ENCODE measurements at places on chromosomes 13 and 19. TPM values are rescaled to one million over a fixed set of nuclear protein-coding genes. Genes with fewer than 3 reads are reported as not detected.
A peak's percentile ranks its signal among the peaks of the same experiment; 100 is the strongest.

Gene FCGBP
- 0.22 TPM for total RNA-seq

DNA sequence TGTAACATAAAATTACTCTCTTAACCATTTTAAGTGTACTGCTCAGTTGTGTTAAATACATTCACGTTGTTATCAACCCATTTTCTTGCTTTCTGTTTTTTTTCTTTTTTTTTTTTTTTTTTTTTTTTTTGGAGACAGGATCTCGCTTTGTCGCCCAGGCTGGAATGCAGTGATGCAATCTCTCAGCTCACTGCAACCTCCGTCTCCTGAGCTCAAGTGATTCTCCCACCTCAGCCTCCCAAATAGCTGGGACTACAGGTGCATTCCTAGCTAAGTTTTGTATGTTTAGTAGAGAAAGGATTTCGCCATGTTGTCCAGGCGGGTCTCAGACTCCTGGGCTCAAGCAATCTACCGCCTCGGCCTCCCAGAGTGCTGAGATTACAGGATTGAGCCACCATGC is 42.5 kb upstream of the C13orf42 start:
- peaks cover 27% of the 10 kb centered on the region for H3K4me1 ChIP-seq
- no peaks in the 10 kb centered on the region for H3K27me3 ChIP-seq
- H3K36me3 ChIP-seq: no peaks in the 10 kb centered on the region
- DNase-seq: no peak
- no peak overlapping the region for H3K4me3 ChIP-seq
- H3K27ac ChIP-seq: no peak overlapping the region

Gene PRTN3
- total RNA-seq: not detected

DNA sequence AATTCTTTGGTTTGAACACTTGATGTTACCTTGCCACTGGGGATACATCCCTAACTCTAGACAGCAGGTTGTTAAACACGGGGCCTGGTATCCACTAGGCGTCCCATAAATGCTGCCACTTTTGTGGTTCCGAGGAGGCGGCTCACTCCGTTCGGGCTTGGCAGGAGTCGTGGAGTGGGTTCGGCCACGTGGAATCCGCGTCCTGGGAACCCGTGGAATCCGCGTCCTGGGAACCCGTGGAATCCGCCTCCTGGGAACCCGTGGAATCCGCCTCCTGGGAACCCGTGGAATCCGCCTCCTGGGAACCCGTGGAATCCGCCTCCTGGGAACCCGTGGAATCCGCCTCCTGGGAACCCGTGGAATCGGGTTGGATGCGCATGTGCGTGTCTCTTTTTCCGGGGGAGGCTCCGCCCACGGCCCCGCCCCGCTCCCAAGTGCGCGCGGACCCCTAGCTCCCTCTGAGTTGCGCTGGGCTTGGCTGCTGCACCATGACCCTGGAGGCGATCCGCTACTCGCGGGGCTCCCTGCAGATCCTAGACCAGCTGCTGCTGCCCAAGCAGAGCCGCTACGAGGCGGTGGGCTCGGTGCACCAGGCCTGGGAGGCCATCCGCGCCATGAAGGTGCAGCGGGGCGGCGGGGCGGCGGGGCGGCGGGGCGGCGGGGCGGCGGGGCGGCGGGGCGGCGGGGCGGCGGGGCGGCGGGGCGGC is at the start of gene MRI1:
Gene MRI1, plus strand, starts transcription at position 422 of the 707 bp plus-strand sequence. Its CDS starts 67 bp downstream, at position 489.
- H3K4me1 ChIP-seq: no peaks in the 10 kb centered on the region
- H3K27ac ChIP-seq: no peak within 1 kb of the TSS
- H3K4me3 ChIP-seq: peak within 1 kb of the TSS; percentile 58
- DNase-seq: peak; percentile 65
- H3K36me3 ChIP-seq: no peaks in the 10 kb centered on the region
- H3K27me3 ChIP-seq: peaks cover 14% of the 10 kb centered on the region

GRCh38 chr19:51168564-51169282 is 26.6 kb downstream of the SIGLEC7 start:
- no peaks in the 10 kb centered on the region for H3K4me1 ChIP-seq
- H3K27ac ChIP-seq: no peak overlapping the region
- H3K27me3 ChIP-seq: peaks cover 23% of the 10 kb centered on the region
- DNase-seq: no peak
- H3K4me3 ChIP-seq: no peak overlapping the region

- H3K4me1 ChIP-seq: peaks cover 4% of the 10 kb centered on the region
- H3K27me3 ChIP-seq: peaks cover 95% of the 10 kb centered on the region
- no peak overlapping the region for H3K27ac ChIP-seq
- no peaks in the 10 kb centered on the region for H3K36me3 ChIP-seq
These were observed 41.4 kb downstream of the DEDD2 start for GRCh38 chr19:42175952-42176648.

Gene ANGPTL8
- total RNA-seq: not detected

GRCh38 chr19:2419754-2420153 is 7.6 kb downstream of the TIMM13 start:
- DNase-seq: no peak
- H3K27ac ChIP-seq: no peak overlapping the region

DNA sequence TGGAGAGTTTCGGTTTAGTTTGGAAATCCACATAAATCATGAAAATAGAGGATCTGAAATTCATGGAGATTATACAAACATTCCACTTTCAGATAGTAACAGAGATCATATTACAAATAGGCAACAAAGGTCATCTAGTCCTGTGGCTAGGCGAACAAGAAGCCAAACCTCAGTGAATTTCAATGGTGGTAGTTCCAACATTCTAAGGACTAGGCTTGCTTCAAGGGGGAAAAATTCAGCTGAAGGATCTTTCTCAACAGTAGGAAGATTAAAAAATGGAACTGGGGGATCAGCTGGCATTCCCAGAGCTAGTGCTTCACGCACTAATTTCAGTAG is 47.0 kb downstream of the FOXO1 start:
- DNase-seq: no peak
- H3K27ac ChIP-seq: no peak overlapping the region
- H3K36me3 ChIP-seq: no peaks in the 10 kb centered on the region
- H3K4me3 ChIP-seq: no peak overlapping the region

DNA sequence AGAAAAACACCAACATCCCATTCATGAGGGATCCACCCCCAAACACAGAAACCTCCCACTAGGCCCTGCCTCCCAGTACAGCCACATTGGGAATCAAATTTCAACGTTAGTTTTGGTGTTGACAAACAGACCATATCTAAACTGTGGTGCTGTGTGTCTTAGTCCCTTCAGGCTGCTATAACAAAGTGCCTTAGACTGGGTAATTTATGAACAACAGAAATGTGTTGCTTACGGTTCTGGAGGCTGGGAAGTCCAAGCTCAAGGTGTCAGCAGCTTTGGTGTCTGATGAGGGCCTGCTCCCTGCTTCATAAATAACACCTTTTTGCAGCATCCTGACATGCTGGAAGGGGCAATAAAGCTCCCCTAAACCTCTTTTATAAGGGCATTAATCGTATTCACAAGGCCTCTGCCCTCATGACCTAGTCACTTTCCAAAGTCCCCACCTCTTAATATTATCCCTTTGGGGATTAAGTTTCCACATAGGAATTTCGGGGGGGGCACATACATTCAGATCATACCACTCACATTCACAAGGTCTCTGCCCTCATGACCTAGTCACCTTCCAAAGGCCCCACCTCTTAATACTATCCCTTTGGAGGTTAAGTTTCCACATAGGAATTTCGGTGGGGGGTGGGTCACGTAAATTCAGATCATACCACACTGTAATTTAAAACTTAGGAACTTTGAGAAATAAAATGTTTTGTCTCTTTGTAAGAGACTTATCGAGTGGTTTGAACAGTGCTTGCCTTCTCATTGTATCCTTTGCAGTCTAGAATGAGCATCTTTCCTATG is 27.5 kb downstream of the ZNF507 start:
- no peaks in the 10 kb centered on the region for H3K4me1 ChIP-seq
- H3K27me3 ChIP-seq: no peaks in the 10 kb centered on the region
- peaks cover 9% of the 10 kb centered on the region for H3K36me3 ChIP-seq
- no peak overlapping the region for H3K27ac ChIP-seq

Gene TINCR
- total RNA-seq: 1.8 TPM

DNA sequence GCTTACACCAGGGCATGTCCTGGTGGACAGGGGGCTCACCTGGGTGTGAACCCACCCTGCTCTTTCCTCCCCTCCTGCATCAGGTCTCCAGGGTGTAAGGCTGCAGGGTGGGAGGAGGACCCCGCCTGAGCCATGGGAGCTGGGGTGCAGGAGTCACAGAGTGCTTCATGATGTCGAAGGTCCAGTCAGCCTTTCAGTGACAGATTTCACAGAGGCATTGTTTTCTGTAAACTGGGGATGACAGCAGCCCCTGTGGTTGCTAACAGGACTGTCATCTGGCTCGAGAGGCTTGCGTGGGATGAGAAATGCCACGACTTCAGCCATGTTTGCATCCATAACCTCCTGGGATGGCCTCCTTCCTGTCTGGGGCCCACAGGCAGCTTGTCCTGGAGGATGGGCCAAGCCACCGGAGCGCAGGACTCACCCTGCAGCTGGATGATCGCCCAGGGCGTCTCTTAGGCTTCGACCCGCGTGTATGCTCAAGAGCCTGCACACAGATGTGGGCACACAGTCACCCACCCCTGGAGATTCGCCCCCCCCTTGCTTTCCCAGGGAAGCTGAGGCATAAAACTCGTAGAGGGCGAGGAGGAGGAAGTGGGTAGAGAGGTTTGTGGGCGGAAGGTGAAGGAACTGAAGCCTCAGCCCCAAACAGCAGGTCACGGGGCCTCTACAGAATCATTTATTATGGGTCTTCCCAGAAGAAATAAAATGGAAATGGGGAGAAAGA is 4.9 kb downstream of the NANOS3 start:
- no peak overlapping the region for H3K27ac ChIP-seq
- H3K4me3 ChIP-seq: no peak overlapping the region
- DNase-seq: peak; percentile 29
- peaks cover 20% of the 10 kb centered on the region for H3K4me1 ChIP-seq

Gene ZNF844
- total RNA-seq: 16.5 TPM

Gene CPB2
- total RNA-seq: not detected

DNA sequence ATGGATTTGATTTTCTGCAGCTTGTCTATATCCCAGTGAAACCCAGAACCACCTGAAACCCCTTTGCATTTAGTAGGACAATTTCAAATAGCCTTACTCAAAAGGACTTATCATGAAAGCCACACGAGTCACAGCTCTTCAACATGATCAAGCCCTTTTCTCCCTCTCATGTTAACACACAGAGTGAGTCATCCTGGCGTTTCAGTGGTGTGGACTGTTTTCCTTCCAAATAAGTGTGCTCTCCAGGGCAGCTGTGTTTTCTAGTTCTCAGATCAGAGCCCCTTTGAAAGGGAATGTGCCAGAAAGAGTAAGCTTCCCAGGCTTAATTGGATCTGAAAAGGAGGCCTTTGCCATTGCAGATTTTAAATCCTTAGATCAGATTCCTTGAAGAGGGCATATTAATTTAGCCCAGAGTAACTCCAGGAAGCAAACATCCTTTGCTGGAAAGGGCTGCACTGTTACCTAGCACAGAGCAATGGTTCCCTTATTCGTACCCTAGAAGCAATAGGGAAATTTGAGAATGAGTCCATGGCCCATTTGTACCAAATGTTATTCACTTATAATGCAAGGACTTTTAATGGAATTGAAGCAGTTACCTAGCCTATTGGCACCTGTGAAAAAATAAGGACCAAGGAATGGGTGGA is 51.3 kb downstream of the ERICH6B start:
- H3K4me3 ChIP-seq: no peak overlapping the region
- no peaks in the 10 kb centered on the region for H3K36me3 ChIP-seq
- peaks cover 5% of the 10 kb centered on the region for H3K4me1 ChIP-seq
- no peaks in the 10 kb centered on the region for H3K27me3 ChIP-seq

Gene NLRP12
- total RNA-seq: 0.19 TPM

GRCh38 chr19:17215127-17215971 is at the start of gene USE1:
USE1 (plus strand) TSS chr19:17215357; CDS start chr19:17215406, 49 bp downstream.
- DNase-seq: peak; percentile 96
- H3K27me3 ChIP-seq: no peaks in the 10 kb centered on the region
- H3K4me3 ChIP-seq: peak within 1 kb of the TSS; percentile 60
- H3K4me1 ChIP-seq: peaks cover 4% of the 10 kb centered on the region
- no peaks in the 10 kb centered on the region for H3K36me3 ChIP-seq
- H3K27ac ChIP-seq: peak within 1 kb of the TSS; percentile 69

GRCh38 chr13:113115363-113116205 is 7.0 kb upstream of the F10 start:
- no peaks in the 10 kb centered on the region for H3K36me3 ChIP-seq
- no peak overlapping the region for H3K4me3 ChIP-seq
- no peaks in the 10 kb centered on the region for H3K4me1 ChIP-seq

GRCh38 chr19:5940260-5941208 is 26.5 kb downstream of the CAPS start:
- peaks cover 5% of the 10 kb centered on the region for H3K4me1 ChIP-seq
- no peak for DNase-seq
- H3K27me3 ChIP-seq: no peaks in the 10 kb centered on the region
- no peaks in the 10 kb centered on the region for H3K36me3 ChIP-seq
- H3K27ac ChIP-seq: no peak overlapping the region
- H3K4me3 ChIP-seq: no peak overlapping the region

Gene CD209
- total RNA-seq: not detected

DNA sequence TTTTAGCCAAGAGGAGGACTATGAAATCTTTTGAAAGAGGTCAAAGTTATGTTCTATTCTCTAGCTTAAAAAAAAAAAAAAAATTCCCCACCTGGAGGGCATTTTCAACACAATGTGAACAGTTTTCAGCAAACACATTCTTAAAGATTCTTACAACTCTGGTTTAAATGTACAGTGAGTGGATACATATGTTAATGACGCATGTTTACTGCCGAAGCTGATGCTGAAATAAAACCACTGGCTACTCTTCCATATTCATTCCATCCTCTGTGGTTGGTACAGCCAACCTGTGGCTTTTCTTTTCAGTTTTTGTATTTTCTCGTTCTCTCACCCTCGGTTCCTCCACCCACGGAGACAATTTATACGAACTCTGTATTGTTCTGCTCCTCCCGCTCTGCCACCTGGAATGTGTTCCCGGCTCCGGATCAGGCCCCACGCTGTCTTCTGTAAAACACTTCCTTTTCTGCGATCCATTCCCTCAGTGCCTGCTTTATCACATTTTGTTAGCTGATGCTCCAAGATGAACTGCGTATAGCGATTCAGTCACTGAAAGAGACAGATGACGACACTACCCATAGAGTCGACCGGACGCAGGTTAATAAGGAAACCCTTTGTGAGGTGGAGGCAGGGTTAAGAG is 466.4 kb upstream of the ARGLU1 start:
- peak; percentile 26 for DNase-seq
- no peak overlapping the region for H3K4me3 ChIP-seq
- no peak overlapping the region for H3K27ac ChIP-seq
- H3K27me3 ChIP-seq: no peaks in the 10 kb centered on the region
- peaks cover 8% of the 10 kb centered on the region for H3K4me1 ChIP-seq

Gene KLK6
- not detected for total RNA-seq

GRCh38 chr13:28741084-28741491 is 22.3 kb upstream of the SLC46A3 start:
- no peak overlapping the region for H3K27ac ChIP-seq
- H3K36me3 ChIP-seq: no peaks in the 10 kb centered on the region
- DNase-seq: no peak
- H3K27me3 ChIP-seq: no peaks in the 10 kb centered on the region
- no peak overlapping the region for H3K4me3 ChIP-seq

Gene CLEC11A
- 3.4 TPM for total RNA-seq

Gene ZNF135
- total RNA-seq: 11.1 TPM

Gene ZNF546
- 8.2 TPM for total RNA-seq

Gene SOHLH2
- total RNA-seq: 1.1 TPM

Gene CABP5
- not detected for total RNA-seq

- no peaks in the 10 kb centered on the region for H3K27me3 ChIP-seq
- peak; percentile 58 for DNase-seq
- H3K4me1 ChIP-seq: peaks cover 54% of the 10 kb centered on the region
These were observed 207.4 kb upstream of the RFC3 start for GRCh38 chr13:33610438-33611120.

Data from neural progenitor cell (in vitro differentiated cells).